Panc1 (cell line): ENCODE measurements at places on chromosomes 3 and 15. TPM values are rescaled to one million over a fixed set of nuclear protein-coding genes. Genes with fewer than 3 reads are reported as not detected.

- H3K27me3 ChIP-seq, result no peaks in the 10 kb centered on the region
- no peaks in the 10 kb centered on the region for H3K36me3 ChIP-seq
These were observed 198.2 kb upstream of the LMCD1 start for GRCh38 chr3:8303466-8303865.

DNA sequence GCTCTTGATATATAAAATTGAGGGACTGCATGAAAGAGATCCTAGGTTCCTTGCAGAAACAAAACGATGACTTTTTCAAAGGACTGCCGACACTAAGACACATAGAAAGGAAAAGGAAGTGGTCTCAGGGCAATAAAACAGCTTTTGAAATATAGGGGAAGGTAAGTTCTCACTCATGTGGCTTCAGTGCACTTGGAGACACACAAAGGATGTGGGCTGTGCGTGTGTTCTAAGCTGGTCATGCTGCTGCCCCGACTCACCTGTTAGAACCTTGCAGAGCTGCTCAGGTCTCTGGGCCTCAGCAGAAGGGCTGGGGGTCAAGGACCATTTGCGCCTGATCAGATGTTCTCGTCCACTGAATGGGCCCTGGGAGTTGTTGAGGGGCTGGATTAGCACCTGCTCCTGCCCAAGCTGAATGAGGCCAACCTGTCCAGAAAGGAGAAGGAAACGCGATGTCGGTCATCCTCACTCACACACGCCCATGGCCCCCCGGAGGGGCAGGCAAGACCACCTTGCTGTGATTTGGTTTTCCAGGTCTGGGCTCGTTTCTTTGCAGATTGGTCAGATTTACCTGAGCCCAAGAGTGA lies 11.1 kb downstream of the ADAMTS17 start:
- H3K36me3 ChIP-seq, result no peaks in the 10 kb centered on the region
- no peaks in the 10 kb centered on the region for H3K4me1 ChIP-seq
- DNase-seq, result no peak
- H3K27ac ChIP-seq, result no peak overlapping the region

DNA sequence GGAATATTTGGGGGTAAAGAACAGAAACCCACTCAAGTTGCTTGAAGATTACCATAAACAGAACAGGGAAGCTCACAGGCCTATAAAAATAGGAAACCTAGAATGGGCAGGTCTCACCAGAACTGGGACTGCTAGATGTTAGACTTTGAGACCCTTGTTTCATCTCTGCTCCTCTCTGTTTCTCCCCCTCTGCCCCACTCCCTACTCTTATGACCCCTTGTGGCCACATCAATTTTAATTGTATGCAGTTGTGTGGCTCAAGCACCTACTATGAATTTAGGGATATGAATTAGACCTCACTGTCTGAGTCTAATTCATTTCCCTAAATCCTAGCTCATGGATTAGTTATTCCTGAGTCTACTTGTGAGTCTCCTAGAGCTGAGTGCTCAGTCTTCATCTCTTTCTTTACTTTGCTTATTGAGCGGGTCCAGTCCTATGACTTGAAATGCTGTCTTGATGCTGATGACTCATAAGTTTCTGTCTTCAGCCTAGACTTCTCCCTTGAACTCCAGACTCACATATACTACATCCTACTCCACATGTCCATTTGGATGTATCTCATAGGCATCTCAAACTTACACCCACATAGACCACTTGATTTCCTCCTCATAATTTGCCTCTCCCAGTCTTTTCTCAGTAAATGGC lies 78.7 kb downstream of the ITPR1 start:
- no peaks in the 10 kb centered on the region for H3K27me3 ChIP-seq
- no peak overlapping the region for H3K4me3 ChIP-seq
- no peaks in the 10 kb centered on the region for H3K4me1 ChIP-seq

GRCh38 chr3:430186-430585 lies 233.6 kb downstream of the CHL1 start:
- no peak overlapping the region for H3K4me3 ChIP-seq
- H3K4me1 ChIP-seq, result no peaks in the 10 kb centered on the region
- no peak overlapping the region for H3K27ac ChIP-seq

DNA sequence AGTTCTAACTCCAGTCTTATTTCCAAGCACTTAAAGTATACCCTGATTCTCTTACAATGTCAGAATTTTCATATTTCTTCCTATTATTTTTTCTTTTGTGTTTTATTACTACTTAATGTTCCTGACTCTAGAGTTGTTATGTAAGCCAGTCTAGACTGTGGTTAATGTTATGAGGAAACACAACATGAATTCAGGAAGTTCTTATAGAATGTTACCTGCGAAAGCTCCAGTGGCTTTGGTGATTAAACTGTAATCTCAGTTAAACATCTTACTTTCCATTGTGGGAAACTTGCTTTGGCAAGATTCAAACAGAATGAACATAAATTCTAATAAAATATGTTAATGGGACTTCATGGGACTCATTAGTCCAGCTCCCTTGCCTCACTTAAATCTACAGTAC lies 36.6 kb upstream of the CHL1 start:
- H3K4me3 ChIP-seq, result no peak overlapping the region
- H3K36me3 ChIP-seq, result no peaks in the 10 kb centered on the region
- H3K4me1 ChIP-seq, result no peaks in the 10 kb centered on the region
- no peak overlapping the region for H3K27ac ChIP-seq

The CLRN1 gene
- total RNA-seq, result not detected

The SNTN gene
- total RNA-seq, result not detected

The NMNAT3 gene
- total RNA-seq, result 1.9 TPM

The GOLGA6L10 gene
- total RNA-seq, result 3.5 TPM

The FSIP1 gene
- 1.4 TPM for total RNA-seq

The PLD1 gene
- 20.6 TPM for total RNA-seq
